Heart left ventricle (tissue), 16 donors: ENCODE measurements at places on chromosomes 1 and 21. TPM values are rescaled to one million over a fixed set of nuclear protein-coding genes. Genes with fewer than 3 reads are reported as not detected.
A peak's percentile ranks its signal among the peaks of the same experiment; 100 is the strongest.

DNA sequence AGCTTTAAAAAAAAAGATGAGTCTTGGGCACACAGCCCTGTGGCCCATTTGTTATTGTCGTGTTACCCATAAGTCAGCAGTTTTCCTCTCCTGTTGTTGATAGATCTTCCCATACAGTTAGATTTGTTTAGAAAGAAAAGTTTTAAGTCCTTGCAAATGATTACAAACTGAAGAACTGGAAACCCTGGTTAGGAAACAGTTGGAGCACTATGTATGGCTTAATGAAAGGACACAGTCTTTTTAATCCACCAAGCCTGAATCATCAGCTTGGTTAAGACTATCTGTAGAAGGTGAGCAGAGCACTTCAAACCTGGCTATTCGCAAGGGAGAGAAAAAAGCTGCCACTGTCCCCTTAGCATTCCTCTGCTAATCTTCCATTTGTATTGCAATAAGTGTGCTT, 241.0 kb downstream of the DISC1 start:
- no peaks in the 10 kb centered on the region for H3K27me3 ChIP-seq
- peaks cover 28% of the 10 kb centered on the region for H3K4me1 ChIP-seq
- no peak overlapping the region for H3K4me3 ChIP-seq
- H3K27ac ChIP-seq = no peak overlapping the region

DNA sequence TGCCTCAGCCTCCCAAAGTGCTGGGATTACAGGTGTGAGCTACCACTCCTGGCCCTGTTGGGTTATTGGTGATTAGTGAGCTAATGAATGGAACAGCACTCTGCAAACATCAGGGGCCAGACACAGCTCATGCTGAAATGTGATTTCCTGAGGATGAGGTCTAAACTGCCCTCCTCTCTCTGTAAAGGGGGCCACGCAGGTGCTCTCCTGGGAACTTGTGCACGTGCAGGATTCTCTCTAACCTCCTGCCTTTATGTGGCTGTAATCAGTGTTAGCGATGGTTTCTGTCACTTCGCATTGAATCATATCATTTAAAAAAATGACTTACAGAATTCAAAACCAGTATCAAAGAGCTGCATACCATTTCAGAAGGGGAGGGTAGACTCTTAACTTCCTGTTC, 3.6 kb downstream of the GPR157 start:
- peak; percentile 1 for DNase-seq
- no peak overlapping the region for H3K27ac ChIP-seq
- H3K36me3 ChIP-seq = no peaks in the 10 kb centered on the region
- H3K4me1 ChIP-seq = no peaks in the 10 kb centered on the region
- H3K27me3 ChIP-seq = no peaks in the 10 kb centered on the region
- no peak overlapping the region for H3K4me3 ChIP-seq

Gene ERG
- 5.9 TPM for polyA plus RNA-seq

DNA sequence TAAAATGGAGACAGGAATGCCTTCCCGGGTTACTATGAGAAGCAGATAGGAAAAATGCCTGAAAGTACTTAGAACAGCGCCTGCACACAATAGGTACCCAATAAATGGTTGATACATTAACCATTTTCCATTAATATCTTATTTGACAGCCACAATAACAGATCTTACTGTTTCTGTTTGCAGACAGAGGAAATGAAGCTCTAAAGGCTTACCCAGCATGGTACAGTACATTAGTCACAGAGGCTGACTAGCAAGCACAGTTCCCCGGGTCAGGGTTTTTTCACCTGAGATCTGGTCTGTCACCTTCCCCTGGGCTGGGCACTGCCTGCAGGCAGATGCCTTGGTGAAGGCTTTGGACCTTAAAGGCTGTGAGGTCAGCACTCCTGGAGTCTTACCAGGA, 2.9 kb downstream of the TRIM63 start:
- peak overlapping the region; percentile 81 for H3K27ac ChIP-seq
- H3K4me3 ChIP-seq = peak overlapping the region; percentile 62
- H3K4me1 ChIP-seq = peaks cover 39% of the 10 kb centered on the region

GRCh38 chr1:16926491-16927073, 4.9 kb downstream of the CROCC start:
- no peak overlapping the region for H3K27ac ChIP-seq
- peaks cover 5% of the 10 kb centered on the region for H3K4me1 ChIP-seq
- H3K4me3 ChIP-seq = no peak overlapping the region
- DNase-seq = no peak
